ENCODE measurements at places on chromosomes 4 and X.
A peak's percentile ranks its signal among the peaks of the same experiment; 100 is the strongest.

DNA sequence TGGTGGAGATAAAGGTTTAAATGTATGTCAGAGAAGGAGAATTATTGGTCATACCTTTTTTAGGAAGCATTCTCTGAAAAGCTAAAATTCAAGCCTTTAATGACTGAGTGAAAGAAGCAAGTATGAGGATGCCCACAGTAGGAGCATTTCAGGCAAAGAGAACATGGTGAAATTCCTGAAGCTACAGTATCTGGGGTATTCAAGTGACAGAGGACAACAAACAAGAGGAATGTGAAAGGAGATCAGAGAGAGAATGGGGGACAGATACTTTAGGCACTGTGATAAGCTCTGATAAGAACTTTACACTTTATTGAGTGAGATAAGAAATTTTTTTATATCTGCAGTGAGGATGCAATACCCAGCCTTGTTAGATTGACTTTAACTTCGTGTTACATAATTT, 621.3 kb upstream of the AGA start:
- no peak for DNase-seq

GRCh38 chrX:67614423-67614822, 70.6 kb downstream of the AR start:
- no peak for DNase-seq

GRCh38 chr4:86497980-86498862, 95.9 kb upstream of the PTPN13 start:
- DNase-seq, result no peak

DNA sequence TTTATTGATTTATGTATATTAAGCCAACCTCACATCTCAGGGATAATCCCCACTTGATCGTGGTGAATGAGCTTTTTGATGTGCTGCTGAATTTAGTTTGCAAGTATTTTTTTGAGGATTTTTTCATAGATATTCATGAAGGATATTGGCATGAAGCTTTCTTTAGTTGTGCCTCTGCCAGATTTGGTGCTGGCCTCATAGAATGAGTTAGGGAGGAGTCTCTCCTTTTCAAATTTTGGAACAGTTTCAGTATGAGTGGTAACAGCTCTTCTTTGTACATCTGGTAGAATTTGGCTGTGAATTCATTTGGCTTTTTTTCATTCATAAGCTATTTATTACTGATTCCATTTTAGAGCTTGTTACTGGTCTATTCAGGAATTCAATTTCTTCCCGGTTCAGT, 197.2 kb upstream of the NDST4 start:
- no peak for DNase-seq

DNA sequence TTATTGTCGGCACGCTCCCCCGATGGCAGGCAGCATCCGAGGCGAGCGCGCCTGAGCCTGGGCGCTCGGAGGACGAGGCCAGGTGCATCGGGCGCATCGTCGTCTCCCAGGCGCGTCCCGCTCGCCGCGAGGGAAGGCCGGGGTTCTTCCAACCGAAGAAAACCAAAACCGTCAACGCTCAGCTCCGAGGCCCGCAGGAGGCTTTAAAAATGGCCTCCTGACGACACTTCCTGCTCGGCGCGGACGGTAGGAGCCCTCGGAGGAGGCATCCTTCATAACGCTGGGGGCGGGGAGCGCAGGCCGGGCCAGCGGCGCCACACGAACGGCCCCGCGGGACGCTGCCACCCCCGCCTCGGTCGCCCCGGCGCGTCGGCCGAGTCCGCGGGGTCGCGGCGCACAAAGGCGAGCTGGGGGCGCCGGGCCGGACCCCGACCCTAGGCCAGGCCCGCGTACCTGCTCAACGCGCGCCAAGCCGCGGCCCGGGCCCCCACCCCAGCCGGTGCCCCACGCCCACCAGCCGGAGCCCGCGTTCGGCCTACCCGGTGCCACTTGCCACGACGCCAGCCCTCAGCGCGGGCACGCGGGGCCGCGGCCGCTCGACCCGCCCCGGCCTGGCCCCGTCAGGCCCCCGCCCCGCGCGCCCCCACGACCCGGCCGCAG, 501 bp downstream of the ZNF518B start:
- peak; percentile 60 for DNase-seq

DNA sequence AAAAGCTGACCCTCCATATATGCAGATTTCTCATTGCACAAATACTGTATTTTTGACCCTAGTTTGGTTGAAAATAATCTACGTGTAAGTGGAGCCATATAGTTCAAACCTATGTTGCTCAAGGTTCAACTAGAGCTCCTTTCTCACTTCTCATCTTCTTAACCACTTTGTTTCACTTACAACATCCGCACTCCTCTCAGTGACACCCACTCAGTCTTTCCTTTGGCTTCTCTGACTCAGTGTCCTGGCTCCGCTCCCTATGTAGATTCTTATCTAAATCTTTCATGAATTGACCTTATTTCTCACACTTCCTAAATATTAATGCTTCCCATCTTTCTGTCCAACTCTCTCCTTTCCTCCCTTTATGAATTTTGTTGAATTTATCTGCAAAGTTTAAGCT, 32.9 kb upstream of the DKK2 start:
- peak; percentile 27 for DNase-seq

DNA sequence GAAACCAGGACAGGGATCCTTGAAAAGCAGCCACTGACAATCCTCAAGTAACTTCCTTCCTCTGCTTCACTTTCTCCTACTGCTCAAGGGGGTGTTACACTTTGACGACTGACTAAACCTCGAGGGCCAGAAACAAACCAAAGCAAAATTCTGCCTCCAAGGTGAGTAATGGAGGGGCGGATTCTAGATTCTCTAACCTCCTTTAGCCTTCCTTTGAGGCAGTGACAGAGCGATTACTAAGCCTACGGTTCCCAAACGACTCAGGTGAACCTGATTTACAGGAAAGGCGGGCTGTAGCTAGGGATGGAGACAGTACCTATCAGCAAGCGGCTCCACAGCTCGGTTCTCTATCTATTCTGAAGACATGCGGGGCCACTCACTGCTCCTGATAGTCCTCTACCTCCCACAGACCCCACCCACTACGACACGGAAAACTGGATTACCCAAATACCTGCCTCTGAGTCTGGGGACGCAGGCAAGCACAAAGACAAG, 487 bp downstream of the TBCK start:
- DNase-seq, result no peak

DNA sequence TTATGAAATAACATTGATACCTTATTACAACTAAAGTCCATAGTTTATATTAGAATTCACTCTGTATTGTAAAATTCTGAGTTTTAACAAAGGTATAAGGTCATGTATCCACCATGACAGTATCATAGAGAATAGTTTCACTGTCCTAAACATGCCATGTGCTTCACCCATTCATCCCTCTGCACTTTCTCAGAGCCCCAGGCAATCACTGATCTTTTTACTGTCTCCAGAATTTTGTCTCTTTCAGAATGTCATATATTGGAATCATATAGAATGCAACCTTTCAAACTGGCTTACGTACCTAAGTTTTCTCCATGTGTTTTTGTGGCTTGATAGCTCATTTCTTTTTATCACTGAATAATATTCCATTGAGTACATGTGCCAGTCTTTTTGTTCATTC, 33.9 kb downstream of the SNCA start:
- no peak for DNase-seq

DNA sequence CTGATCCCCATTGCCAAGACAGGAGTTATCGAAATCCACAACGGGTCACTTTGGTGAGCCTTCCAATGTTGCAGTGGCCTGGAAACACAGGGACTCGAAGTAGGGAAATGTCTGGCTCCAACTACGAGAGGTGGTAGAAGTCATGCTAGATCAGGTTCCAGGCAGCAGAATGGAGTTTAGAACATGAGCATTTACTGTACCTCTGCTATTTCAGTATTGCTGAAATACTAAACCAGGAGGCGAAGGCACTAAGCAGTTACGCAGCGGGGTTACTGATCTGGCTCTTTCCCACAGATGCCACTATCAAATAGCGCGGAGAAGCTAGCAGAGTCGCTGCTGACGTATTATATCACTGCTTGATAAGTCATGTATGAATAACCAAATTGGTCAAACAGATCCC, 56.3 kb downstream of the PTCHD1 start:
- DNase-seq, result no peak

- no peak for DNase-seq
These were observed 35.5 kb upstream of the GPC3 start for GRCh38 chrX:134020910-134021309.

DNA sequence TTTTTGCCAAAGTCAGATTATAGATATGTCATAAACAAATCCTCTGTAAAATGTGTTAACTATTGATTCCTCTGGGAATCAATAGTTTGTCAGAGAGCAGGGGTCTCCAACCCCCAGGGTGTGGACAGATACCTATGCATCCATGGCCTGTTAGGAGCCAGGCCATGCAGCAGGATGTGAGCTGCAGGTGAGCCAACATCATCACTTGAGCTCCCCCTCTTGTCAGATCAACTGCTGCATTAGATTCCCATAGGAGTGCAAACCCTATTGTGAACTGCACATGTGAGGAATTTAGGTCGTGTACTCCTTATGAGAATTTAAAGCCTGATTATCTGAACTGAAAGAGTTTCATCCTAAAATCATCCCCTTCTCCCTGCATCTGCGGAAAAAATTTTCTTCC, 1365.4 kb downstream of the ARAP2 start:
- no peak for DNase-seq

GRCh38 chr4:174934360-174934759, 16.2 kb downstream of the ADAM29 start:
- no peak for DNase-seq

DNA sequence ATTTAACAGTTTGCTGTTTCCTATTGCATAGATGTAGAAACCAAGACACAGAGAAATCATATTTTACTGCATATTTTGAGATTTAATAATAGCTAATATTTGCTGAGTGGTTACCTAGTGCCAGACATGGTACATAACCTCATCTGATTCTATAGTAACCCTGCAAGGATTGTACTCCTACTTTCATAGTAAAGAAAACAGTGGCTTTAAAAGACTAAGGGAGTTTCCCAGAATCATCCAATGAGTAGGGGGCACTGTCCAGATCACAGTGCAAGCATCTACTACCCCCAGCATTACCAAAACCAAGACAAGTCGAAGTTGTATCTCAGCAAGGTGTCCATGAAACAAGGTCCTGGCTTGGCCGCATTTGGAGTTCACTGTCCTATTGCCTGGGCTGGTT, 224.5 kb upstream of the TENM3 start:
- no peak for DNase-seq
